Hematopoietic multipotent progenitor cell treated with erythropoietin and hydrocortisone succinate and interleukin-3 and kit ligand, for 15 days (in vitro differentiated cells): ENCODE measurements at places on chromosomes 7 and 10.

- DNase-seq, result no peak
Observed at GRCh38 chr10:14024329-14025202, 306.2 kb downstream of the FRMD4A start.

DNA sequence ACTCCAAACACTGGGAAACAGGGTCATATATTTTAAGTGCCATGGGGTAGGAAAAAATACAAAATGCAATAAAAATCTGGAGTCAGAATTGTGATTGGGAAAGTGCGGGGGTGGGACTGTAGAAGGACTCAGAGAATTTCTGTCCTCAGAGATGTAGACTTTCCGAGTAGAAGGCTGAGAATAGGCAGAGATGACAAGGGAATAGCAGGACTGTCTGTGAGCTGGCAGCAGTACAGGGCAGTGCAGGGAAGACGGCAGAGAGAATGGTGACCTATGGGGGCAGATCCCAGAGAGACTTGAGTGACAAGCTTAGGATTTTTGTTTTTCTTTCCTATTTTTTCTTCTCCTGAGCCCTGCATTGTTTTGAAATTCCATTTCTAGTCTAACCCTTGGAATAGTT is 127.6 kb downstream of the SLC16A9 start:
- no peak for DNase-seq

DNA sequence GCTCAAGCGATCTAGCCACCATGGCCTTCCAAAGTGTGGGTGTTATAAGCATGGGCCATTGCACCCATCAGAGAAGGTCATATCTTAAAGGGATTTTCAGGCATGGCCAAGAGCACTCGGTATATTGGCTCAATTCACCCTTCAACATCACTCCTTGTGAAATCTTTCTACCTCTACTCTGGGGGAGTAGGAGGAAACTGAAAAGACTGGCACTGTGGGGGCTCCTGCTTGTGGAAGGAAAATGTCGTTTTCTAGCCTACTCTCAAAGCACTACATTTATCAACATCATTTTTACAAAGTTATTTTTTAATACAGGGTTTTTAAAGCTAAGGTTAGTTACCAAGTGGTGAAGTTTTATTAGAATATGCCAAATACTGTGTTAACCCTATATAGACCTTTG is 42.0 kb upstream of the CACNB2 start:
- DNase-seq, result no peak

- DNase-seq, result no peak
Observed at GRCh38 chr7:144713850-144714249, 122.0 kb downstream of the TPK1 start.

GRCh38 chr10:100715445-100716385 is 29.7 kb upstream of the PAX2 start:
- no peak for DNase-seq

- DNase-seq, result no peak
Observed at GRCh38 chr10:70600512-70601395, 1.8 kb downstream of the PRF1 start.

DNA sequence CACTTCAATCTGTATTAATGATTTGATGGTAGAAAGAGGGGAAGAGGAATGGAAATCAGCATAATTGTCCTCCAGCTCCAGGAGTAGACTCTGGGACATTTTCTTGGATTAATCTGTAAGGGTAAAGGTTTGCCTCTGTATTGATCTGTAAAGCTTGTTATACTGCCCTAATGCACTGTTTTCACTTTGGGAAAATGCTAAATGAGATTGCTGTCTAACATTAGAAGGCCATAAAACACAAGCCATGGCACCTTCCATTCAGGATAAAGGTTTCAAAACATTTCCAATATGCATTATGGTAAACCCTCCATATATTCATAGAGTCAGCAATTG is 222.8 kb upstream of the PLXNA4 start:
- no peak for DNase-seq

DNA sequence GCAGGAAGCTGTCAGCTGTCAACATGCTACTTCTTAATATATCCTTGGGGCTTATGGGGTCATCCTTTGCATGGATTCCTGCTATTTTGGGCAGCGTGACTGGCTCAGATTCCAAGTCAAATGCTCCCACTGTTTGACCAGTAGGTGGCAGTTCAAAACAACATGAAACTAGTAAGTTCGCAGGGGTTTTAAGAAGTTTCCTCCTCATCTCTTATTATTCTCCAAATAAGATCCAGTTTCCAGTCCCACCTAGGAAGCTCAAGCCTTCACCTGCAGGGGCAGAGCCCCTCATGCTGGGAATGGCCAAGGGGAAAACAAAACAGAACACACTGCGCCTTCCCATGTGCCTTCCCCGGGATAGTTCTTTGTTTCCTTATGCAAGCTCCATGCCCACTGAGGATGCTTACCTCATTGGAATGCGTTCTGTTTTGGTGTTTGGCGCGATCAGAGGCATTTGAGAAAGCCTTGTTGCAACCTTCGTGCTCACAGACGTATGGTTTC is 259.8 kb downstream of the GLI3 start:
- no peak for DNase-seq

DNA sequence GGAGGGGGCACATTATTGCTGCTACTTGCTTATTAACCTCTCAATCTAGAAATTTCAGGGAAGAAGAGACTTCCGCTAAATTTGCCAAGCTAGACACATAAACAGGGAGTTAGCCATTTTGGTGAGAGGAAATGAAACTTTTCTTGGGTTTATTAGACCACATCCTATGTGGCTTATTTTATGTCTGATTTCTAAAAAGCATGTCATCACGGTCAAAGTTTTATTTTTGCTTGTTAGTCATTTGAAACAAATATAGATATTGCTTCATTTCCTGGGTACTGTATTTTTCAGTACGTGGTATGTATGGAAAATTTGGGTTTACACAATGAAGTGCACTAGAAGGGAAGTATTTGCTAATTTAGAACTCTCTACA is 144.1 kb downstream of the TCF7L2 start:
- no peak for DNase-seq

- DNase-seq, result no peak
Observed at GRCh38 chr10:21314906-21315644, 210.4 kb downstream of the SKIDA1 start.

DNA sequence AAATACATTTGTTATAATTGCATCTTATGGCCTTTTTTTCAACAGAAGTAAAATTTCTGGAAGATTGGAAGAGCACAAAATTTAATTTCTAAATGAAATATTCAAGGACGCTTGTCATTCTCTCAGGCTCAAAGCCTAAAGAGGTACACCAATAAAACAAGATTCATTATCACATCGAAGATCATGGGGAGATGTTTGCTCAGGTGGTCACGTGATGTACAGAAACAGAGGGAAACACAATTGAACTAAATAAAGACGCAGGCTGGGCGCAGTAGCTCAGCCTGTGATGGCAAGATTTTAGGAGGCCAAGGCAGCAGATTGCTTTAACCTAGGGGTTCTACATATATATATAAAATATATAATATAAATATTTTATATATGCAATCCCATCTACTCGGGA is 37.3 kb upstream of the TMEM254 start:
- no peak for DNase-seq

GRCh38 chr7:2924866-2925840 is 81.0 kb upstream of the GNA12 start:
- DNase-seq, result no peak

DNA sequence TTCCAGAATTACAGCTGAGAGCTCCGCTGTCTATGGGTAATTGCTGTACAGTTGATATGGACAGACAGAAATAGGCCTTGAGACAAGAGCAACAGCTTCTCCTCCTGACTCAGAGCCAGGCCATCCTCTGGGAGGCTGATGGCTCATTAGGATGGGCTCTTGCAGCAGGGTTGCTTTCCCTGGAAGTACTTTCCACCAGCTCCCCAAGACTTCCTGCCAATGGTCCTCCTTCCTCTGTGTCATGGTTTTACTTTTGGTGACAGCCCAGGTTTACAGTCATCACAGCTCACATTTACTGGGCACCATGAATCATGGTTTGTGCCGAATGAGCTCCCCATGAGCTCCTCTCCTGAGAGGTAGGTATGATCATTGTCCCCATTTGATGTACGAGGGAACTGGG is 131.8 kb downstream of the HECW1 start:
- no peak for DNase-seq

DNA sequence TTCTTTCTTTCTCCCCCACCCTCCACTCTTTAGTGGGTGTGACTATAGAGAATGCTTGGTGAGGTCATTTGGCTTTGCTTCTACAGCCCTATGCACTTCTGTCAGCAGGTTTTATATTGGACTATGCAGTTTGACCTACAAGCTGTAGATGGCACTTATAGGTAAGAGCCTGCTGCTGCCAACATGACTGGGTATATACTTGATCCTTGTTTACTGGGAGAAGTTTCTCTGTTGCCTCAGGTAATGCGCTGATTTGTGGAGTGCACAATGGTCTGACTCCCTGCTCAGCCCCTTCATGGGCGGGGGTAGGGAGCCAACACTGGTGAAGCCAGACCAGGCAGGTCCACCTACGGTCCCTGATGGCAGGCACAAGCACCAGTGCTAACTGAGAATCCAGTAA is 33.7 kb upstream of the C7orf33 start:
- DNase-seq, result no peak

DNA sequence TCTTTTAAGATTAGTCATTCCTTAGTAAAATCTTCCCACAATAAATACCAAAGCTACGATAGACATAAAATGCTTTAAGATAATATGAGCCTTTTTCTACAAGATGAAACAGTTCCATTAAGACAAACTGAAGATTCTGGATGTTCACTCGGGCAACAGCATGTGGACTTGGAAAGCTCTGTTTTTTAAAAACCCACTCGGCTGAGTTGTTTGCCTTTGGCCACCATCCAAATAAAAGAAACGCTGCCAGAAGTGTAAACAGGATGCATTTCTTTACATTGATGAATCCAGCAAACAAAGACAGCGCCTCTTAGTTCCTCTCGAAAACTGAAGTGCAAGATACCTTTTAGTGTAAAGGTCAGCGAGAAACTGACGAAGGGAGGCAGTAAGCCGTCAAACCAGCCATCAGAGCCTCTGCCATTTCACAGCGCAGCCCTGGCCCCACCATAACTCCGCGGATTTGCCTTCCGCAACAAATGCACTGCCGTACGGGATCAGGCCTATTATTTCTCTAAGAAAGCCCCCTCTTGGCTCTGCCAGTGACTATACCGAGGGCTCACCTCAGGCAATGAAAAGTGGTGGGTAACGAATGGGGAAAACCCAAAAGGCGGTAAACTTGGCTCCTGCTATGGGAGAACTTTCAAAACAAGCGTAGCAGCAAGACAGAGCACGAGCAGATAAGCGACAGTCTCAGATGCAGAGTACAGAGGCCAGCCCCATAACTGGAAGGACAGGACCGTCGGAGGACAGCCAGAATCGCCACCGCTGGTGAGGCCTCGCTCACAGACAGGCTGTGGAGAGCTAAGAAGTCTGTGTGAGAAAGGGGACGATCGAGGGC is 41.4 kb downstream of the GNA12 start:
- no peak for DNase-seq

DNA sequence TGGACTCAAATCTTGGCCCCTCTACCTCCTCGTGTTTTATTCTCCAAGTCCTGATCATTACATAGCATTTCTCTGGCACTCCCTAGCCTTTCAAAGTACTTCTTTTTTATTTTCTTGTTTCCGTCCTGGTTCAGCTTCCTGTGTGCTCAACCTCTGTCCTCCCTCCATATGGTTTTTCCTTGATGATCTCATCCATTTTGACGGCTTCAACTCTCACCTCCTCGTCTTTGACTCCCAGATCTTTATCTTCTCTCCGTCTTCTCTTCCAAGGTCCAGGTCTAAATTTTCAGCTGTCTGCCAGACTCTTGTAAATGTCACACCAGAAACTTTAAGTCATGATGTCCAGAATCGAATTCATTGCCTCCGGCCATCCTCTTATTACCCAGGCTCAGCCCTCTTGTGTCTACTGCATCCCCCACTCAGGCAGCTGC is 23.3 kb upstream of the GFRA1 start:
- DNase-seq, result no peak

GRCh38 chr10:58894929-58895328 is 281.5 kb upstream of the PHYHIPL start:
- DNase-seq, result no peak

DNA sequence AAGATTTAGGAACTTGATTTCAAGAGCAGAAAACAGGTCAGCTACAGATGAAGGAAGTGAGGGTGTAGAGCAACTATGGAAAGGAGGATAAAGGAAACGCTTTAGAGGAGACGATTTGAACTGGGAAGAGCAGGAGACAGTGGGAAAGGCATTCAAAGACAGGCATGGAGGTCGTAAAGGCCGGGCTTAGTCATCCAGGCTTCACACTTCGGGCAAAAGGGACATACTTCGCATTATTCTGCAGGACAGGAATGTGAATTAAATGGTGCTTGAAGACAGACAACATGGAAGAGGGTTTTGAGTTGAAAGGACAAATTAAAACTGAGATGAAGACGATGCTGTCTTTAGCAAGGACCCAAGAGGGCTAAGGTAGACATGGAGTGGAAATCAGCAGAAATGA is 8.1 kb downstream of the FAM171A1 start:
- no peak for DNase-seq

GRCh38 chr7:8615019-8615418 is 181.6 kb downstream of the NXPH1 start:
- DNase-seq, result no peak

DNA sequence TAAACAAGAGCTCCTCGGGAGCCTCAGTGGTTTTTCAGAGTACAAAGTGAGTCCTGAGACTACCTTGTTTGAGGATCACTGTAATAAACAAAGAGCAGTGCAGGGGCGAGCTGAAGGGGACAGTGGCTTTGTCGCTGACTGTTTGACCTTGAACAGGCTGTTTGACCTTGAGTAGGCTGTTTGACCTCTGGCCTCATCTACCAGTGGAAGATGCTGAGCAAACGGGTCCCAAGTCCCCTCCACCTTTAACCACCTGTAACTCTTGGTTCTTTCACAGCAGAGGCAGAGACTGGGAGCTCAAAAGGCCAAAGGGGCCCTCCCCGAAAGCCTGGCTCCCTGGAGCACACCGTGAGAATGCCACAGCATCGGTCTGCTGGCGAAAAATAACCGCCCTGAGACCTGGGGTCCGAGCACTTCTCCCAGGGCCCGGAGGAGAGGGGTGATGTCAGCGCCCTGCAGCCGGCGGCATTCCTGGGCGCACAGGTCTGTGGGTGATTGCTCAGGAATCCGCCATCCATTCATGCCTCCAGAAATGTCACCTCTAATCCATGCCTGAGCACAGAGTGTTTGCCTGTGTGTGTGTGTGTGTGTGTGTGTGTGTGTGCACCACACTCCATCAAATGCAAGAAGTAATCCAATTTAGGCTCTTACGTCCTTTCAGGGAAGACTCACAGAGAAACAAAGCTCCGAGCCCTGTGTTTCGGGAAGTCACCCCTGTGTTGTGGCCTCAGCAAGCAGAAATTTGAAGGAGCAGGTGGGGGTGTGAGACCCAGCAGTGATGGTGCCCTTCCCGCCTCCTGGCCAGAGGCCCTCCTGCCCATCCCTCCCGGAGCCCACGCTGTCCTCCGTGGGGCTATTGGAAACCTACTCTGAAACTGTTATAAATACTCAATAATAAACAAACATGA is 66.5 kb downstream of the ASB13 start:
- no peak for DNase-seq

DNA sequence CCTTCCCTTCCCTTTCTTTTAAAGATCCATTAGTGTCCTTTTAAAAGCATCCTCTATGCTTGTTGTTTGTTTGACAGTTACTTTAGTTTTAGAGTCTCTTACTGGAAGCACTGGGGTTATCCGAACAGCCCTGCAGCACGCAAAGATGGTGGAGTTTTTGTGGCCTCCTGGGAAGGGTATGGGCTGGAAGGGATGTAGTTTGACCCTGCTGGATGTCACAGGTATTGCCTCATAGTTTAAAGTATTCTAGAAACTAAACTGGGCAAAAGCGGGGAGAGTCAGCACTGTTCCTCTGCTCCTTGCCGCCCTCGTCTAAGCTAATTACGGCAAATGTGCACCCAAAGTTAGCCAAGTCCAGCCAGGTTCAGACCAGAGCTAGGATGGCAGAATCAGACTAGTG is 35.8 kb upstream of the GNAI1 start:
- DNase-seq, result no peak
